ENCODE measurements at places on chromosomes 5 and 9.

GRCh38 chr5:3599226-3600105 is 3.8 kb downstream of the IRX1 start:
- no peak for DNase-seq

GRCh38 chr9:117783828-117784227 is 79.6 kb downstream of the TLR4 start:
- DNase-seq = no peak

DNA sequence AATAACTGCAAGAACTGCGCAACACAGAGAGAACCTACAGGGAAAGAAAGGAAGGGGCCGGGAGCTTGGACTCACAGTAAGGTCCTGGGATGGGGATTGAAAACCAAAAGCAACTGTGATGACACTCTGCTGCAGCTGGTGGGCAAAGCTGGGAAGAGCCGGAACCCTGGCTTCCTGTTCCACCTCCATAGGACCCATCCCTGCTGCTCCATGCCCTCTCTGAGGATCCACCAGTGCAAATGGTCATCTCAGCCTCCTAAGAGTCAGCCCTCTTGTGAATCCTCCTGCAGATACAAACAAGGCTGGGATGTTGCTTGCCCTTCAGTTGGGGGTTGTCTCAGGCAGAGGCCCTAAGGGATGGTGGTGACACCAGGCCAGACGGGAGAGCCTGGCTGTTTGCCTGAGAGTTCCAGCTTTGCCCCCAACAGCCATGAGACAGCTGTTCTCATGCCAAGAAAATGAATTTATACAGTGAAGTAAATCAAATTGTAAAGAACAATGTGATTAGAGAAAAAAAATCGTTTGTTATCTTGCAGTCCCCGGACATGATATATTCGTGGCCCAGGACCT is 90.8 kb downstream of the TENT4A start:
- no peak for DNase-seq

- DNase-seq = peak; percentile 66
These were observed 5.4 kb downstream of the MRPL36 start for GRCh38 chr5:1793966-1794900.

- DNase-seq = no peak
These were observed 21.6 kb downstream of the FOXE1 start for GRCh38 chr9:97874624-97875023.

DNA sequence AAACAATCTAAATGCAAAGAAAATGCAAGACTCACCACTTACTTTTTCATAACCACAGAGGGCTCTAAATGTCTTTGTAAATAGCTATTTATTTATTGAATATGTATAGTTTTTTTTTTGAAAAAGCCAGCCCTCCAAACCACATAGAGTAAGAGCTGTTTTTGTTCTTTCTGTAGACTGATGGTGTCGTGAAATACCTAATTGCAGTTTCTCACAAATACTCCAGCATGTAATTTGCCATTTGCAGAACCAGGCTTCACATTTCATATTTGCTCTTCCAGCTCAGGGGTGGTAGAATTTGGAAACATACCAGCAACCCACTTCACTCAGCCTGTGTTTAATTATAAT is 159.8 kb downstream of the TMC1 start:
- DNase-seq = no peak

DNA sequence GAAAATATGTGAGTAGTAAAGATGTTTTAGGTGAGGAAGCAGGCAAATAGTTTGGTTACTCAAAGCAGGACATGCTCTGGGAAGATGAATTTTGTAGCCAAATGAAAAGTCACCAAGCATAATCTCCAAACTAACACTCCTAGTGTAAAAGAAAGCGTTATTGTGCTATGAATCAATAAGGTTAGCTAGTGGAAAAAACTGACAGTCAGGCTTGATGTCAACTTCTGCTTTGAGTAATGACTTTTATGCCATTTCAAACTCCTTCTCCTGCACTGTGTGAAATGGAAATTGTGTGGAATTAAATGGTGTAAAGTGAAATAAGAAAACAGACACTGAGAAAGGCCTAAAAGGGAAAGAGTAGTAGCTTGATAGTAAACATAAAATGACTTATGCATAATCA is 637.2 kb upstream of the DMAC1 start:
- DNase-seq = no peak

DNA sequence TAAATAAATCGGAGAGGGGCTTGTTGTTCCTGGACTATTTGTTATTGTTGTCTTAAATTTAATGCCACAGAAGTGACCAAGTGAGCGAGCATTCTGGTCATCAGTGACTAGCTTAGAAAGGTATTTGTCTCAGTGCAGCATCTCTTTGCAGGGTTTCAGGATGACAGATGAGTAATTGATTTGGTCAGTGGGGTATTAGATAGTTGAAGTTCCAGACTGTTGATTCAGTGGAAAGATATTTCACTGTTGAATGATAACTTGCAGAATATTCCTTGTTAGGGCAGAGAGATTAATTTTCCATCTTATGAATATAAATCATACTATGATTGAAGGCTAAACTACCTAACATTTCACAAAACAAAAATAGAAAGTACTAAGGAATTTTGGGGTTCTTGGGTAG is 122.4 kb downstream of the TRIO start:
- DNase-seq = peak; percentile 63

- no peak for DNase-seq
These were observed 33.1 kb upstream of the ITGA2 start for GRCh38 chr5:52956014-52956413.

- DNase-seq = no peak
These were observed 75.5 kb downstream of the CACNA1B start for GRCh38 chr9:137952976-137953666.

Data from astrocyte of the cerebellum (primary cell).